ENCODE measurements at places on chromosomes 16 and 17.

GRCh38 chr17:4896332-4897197 is 2.8 kb upstream of the C17orf107 start:
- no peak for DNase-seq

DNA sequence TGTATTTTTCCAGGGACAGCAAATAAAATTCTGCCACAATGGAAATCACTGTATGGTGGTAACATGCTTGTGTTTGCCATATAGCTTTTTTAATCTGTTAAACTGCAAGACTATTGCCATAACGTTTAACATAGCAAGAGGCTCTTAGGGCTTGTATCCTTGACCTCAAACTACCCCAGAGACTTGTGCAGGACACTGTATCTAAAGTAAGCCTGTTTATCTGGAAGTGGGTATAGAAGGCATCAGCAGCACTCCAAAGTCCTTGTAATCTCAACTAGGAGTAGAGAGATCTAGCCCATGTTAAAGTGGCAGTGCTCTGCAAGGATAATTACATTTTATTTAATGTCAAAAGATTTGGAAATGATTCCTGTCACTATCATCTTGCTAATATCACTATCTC is 1424.1 kb downstream of the CDH11 start:
- DNase-seq = no peak

DNA sequence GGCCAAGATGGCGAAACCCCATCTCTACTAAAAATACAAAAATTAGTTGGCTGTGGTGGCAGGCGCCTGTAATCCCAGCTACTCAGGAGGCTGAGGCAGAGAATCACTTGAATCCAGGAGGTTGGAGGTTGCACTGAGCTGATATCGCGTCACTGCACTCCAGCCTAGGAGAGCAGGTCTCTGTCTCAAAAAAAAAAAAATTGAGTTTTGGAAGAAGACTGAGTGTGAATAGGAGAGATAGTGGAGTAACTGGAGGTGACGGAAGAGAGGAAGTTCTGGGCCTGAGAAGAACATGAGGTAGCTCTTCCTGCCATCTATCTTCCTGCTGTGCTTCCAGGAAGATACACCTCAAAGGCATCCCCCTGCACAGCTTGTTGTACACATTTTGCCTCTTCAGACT is 11.4 kb downstream of the HOXB1 start:
- DNase-seq = no peak

DNA sequence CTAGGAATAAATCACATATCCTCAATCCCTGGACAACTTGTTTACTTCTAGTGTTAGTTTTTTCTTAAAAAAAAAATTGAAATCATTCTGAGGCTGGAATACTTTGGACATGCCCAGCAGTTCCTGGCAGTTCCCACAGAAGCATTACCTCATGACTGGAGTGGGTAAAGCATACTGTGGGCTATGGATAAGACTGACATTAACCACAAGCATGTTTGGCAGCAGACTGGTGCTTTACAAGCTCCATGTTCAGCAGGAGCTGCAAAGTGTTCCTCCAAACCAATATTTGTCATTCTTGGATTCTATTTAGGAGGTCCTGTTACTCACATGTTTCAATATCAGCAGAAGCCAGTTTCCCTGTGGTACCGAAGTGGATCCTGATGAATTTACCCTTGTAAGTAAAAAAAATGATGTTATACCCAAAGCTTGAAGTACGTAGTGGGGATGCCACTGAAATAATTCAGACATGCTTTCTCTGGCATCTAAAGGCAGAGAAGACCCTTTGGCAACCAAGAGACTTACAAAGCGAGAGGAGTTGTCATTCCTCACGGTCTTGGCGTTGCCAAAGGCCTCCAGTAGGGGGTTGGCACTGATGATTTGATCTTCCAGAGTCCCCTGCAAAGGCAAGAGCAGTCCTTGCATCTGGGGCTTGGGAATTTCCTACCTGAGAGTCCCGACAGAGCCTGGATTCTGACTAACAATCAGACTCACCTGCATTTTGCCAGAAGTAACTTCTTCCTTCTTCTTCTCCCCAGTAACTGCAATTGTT is 4.9 kb downstream of the MYH1 start:
- no peak for DNase-seq

- DNase-seq = no peak
Observed at GRCh38 chr16:86436466-86437185, 73.7 kb upstream of the FOXF1 start.

DNA sequence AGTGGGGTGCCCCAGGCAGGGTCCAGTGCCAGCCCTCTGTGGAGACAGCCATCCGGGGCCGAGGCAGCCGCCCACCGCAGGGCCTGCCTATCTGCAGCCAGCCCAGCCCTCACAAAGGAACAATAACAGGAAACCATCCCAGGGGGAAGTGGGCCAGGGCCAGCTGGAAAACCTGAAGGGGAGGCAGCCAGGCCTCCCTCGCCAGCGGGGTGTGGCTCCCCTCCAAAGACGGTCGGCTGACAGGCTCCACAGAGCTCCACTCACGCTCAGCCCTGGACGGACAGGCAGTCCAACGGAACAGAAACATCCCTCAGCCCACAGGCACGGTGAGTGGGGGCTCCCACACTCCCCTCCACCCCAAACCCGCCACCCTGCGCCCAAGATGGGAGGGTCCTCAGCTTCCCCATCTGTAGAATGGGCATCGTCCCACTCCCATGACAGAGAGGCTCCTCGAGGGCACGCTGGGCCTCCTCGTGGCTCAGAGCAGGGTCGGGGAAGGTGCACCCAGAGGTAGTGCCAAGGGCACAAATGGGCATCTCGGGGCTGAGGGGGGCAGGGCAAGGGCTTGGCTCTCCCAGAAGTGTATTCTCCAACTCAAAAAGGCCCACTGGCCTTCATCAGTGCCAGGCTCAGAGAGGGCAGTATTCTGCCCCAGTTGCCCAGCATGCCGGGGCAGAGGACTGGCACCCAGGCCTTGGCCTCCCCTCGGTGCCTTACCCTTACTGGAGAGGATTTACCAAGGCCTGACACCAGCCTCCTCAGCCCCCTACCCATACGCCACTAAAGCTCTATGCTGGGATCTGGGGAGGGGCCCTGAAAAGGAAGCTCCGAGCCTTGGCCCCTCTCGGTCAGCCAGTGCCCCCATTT is at the start of gene CDH5:
CDH5 (plus strand) TSS at position 259 of the 867 bp plus-strand sequence. CDS start 12,647 bp downstream, outside the sequence.
- peak; percentile 54 for DNase-seq

GRCh38 chr17:72943826-72944689 is 148.4 kb downstream of the SLC39A11 start:
- no peak for DNase-seq

GRCh38 chr16:60686824-60687223 is 1349.4 kb downstream of the CDH8 start:
- no peak for DNase-seq

Measured in left colon (tissue), 2 donors.